ENCODE measurements at places on chromosomes 2 and 18.

GRCh38 chr18:74528478-74528877 is 5.8 kb upstream of the CNDP1 start:
- DNase-seq, result no peak

GRCh38 chr18:70229639-70230038 is 24.2 kb upstream of the RTTN start:
- DNase-seq, result no peak

DNA sequence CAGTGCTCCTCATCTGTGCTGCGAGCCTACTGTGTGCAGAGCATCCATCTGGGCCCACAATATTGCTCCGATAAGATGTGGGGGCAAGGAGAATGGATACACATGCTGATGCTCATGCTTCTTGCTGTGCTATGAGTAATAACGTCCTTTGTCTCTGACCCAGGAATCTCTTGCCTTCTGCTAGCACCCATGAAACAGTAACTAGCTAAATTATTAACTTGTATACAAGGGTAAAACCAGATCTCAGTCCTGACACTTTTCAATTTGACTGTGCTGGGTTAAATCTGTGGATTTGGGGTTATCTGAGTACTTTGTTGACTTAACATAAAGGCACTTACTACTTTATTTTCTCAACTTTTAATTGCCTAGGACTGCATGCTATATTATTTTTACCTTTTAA is 357.6 kb downstream of the SLC4A3 start:
- DNase-seq, result no peak

DNA sequence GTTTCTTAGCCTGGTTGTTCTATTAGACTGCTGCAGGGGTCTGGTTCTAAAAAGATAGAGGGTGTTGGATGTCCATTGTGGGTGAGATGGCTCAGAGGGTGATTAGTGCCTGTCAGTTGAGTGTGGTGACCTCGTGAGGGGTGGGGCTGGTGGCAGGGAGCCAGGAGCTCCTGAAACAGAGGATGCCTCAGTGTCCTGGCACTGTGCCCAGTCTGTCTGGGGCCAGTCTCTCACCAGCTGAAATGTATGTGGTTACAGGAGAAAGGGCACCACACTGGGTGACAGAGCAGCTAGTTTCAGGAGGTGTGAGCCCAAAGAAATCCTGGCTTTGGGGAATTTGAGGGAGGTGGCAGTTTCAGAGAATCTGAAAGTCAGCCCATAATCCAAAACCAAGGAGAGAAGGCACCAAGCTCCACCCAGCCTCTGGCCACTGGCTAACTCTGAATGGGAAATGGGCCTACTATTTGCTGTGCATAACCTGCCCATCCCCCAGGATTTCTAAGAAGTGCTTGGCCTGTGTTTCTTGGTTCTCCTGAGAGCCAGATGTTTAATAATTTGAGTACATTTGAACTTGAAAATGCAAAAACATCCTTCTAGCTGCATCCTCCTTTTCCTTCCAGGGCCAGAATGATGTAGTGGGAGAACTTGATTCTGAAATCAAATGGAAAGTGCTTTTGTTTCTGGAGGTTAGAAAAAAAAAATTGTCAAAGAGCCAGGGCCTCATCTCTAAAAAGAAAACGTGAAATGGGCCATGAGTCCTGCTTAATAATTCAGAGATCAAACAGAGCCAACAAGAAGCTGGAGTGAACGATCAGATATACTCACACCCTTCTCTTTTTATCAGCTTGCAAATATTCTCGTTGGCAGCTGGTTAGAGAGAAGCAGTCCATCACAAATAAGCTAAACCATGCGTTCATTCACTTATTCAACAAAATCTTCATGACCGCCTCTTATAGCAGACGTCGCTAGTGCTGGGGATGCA is 92.3 kb downstream of the B3GNT2 start:
- no peak for DNase-seq

- DNase-seq, result no peak
Observed at GRCh38 chr2:30382162-30382783, 64.8 kb upstream of the LCLAT1 start.

DNA sequence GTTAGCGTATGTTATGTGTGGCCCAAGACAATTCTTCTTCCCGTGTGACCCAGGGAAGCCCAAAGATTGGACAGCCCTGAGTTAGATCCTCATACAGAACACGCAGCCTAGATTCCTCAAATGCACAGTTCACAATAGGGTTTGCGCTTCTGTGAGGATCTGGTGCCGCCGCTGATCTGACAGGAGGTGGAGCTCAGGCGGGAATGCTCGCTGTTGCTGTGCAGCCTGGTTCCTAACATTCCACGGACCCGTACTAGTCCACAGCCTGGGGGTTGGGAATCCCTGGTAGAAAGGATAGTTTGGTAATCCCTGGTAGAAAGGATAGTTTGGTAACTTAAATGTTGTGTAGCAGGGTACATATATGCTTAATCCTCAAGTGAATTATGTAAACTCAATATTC is 27.0 kb downstream of the MAPRE3 start:
- DNase-seq, result no peak

DNA sequence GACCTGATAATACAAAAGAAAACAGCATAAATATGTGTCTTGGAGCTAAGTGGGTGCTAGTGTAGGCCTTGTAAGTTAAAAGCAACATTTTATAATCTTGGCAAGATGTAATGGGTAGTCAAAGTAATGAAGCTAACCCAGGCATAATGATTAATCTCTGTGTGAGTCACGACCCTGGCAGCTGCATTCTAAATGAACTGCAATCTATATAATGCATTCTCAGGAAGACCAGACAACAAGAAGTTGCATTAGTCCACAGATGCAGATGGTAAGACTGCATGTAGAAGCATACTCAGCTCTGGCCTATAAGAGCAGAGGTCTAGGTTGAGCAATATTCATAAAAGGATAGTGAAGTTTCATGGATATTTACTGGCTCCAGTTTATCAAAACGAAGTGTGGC is 85.6 kb upstream of the ETAA1 start:
- DNase-seq, result no peak

DNA sequence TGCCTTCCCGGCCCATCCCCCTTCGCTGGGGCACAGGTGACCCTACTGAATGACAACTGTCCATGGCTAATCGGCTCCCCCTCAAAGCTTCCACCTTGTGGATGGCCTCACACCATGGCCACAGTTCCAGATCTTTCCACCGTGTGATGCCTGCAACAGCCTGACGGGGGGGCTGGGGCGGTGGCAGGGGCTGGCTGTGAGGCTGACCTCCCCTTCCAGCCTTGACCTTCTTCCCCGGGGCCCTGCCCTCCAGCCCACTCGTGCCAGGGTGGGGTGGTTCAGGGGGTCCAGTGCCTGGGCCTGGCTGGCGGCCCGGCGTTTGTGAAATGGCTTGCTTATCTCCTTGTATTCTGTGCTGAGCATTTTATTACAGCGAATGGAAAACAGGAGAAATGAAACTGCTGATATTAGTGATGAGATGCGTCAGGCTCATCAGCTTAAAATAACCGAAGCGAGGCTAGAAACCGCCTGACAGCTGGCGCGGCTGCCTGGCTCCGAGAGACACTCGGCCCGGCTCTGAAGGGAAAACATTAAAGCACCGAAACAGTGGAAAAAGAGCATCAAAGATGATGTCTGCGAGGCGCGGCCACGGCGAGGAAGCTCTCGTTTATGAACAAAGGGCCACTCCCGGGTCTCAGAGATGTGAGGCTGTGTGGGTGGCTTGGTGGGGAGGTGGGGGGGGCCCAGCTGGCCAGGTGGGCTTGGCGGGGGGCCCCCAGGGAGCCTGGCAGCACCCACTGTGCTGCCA is 916 bp upstream of the PDCD1 start:
- DNase-seq, result no peak

DNA sequence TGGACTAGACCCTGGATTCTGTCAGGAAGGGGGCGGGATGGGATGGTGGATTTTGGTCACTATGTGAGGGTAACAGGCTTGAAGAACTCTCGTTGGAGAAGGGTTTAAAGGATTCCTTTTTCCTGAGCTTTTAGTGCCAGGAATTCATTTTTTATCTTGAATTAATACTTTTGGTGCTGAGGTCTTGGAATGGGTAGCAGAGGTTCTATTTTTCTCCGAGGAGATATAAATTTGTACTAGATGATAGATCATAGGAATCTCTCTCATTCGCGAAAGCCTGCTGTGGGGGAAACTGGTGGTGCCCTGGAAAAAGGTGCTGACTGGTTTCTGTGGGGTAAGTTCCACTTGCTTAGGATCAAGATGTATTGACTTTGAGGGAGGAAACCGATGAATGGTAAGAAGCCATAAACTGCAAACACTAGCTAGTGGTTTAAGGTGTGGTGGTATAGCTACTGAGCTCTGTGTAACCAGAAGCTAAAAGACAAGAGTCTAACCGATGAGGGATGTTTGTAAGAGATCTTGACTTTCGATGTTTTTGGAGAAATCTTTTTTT is 706 bp downstream of the AGPS start:
- peak; percentile 42 for DNase-seq

DNA sequence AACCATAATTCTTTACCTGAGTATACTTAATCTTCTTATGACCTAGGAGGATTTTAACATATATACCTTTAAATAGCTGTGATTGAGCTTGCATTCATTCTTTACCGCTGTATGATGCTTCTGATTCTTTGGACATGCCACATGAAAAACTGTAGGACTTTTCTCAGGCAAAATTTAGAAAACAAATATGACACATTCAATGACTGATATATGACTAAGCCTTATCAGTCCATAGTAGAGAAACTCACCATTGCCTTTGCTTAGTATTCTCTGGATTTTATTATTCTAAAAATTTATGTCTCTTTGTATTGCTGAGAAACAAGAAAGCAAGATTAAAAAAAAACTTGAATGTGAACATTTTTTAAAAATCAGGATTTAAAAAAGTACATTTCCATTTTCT is 3.7 kb downstream of the FAM171B start:
- no peak for DNase-seq

DNA sequence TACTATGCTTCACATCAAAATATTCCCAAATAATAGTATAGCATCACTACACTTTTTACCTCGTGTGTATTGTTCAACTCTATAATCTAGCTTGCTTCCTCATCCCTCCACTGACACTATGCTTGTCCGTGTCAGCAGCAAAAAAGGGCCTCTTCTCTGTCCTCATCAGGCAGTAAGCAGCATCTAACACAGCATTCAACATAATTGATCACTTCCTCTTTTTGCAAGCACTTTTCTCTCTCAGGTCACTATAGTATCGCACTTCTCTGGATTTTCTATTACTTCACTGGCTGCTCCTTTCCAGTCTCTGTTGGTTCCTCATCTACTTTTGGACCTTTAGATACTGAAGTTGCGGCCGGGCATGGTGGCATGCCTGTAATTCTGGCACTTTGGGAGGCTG is 64.9 kb upstream of the ZSWIM2 start:
- DNase-seq, result no peak

- DNase-seq, result no peak
Observed at GRCh38 chr2:108414945-108415344, 34.1 kb upstream of the GCC2 start.

GRCh38 chr18:35511833-35512232 is 14.1 kb upstream of the INO80C start:
- DNase-seq, result no peak

DNA sequence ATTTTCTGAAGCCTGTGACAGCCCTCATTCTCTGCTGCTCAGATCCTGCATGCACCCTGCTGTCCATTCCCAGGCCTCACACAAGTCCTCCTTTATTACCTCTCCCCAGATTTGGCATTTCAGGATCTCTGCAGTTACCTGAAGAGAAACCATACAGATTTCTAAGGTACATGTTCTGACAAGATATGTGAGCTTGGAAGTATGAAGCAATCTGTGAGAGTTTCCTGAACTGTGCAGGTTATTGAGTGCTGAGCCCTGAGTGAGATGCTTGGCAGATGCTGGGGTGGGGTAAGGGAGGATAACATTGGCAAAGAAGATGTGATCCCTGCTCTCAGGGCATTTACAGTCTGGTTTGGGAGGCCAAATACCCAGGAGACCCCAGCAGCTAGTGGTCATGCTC is 122.1 kb upstream of the STPG4 start:
- DNase-seq, result no peak

GRCh38 chr2:230578106-230578505 is 134.5 kb upstream of the CAB39 start:
- no peak for DNase-seq

GRCh38 chr18:80108121-80108536 is 933 bp upstream of the ADNP2 start:
- no peak for DNase-seq

DNA sequence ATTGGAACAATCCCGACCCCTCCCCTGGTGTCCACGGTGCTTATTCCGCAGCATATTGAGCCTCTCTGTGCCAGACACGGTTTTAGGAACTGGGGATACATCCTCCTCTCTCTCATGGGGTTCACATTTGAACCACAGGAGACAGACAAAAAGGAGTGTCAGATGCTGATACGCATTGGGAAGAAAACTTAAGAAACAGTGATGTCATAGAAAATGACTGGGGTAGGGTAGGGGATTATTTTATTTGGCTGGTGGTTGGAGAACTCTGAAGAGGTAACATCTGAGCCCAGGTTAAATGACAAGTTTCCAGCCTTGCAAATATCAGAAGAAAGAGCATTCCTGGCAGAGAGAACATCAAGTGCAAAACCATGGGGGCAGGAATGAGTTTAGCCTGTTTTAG is 344.5 kb downstream of the DPP10 start:
- DNase-seq, result no peak

GRCh38 chr2:31008561-31009114 is 129.6 kb downstream of the GALNT14 start:
- DNase-seq, result no peak

- no peak for DNase-seq
Observed at GRCh38 chr18:62964432-62964831, 249.1 kb downstream of the PHLPP1 start.

- DNase-seq, result no peak
Observed at GRCh38 chr2:203909974-203910373, 26.6 kb upstream of the ICOS start.

DNA sequence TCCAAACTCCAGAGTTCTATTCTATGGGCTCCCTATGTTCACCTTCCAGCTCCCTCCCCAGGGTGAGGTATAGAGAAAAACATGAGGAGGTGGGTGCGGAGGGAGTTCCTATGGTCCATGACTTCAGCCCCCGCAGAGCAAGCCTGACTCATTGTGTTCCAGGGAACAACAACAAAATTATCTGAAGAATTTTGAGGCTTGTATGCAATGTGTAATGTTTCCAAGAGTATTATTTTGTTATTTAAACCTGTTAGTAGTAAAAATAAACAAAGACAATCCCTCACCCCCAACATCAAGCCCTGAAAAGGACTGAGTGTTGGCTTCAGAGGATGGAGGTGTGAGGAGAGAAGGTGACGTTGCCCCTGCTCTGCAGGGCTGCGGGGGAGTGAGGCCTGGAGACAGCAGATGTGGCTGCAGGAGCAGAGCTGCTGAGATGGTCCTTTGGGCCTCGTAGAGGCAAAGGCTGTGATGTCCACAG is 29.0 kb downstream of the LAMA3 start:
- no peak for DNase-seq

DNA sequence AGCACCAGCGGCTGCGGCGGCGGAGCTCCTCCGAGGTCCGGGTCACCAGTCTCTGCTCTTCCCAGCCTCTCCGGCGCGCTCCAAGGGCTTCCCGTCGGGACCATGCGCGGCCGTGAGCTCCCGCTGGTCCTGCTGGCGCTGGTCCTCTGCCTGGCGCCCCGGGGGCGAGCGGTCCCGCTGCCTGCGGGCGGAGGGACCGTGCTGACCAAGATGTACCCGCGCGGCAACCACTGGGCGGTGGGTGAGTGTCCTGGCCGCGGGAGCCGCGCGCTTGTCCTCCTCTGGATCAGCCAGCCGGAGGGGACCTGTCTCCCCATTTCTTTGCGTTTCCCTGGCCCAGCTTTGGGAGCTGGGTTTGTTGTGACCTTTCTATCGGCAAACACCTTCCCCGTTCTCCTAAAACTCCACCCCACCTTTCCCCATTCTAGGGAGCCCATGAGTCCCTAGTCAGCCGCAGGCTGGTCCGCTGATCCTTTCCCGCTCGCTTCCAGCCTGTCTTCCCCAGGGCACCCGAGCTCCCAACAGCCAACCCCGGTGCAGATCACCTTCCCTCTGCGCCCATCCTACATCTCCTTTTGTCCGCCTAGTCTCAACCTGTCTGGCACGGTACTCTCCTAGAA is 316 bp downstream of the GRP start:
- DNase-seq, result no peak
